ENCODE measurements at places on chromosomes 4 and X. TPM values are rescaled to one million over a fixed set of nuclear protein-coding genes. Genes with fewer than 3 reads are reported as not detected.

Gene TEX13B
- total RNA-seq = not detected

Gene TRO
- total RNA-seq = 1.4 TPM

Gene CENPVL2
- total RNA-seq = not detected

DNA sequence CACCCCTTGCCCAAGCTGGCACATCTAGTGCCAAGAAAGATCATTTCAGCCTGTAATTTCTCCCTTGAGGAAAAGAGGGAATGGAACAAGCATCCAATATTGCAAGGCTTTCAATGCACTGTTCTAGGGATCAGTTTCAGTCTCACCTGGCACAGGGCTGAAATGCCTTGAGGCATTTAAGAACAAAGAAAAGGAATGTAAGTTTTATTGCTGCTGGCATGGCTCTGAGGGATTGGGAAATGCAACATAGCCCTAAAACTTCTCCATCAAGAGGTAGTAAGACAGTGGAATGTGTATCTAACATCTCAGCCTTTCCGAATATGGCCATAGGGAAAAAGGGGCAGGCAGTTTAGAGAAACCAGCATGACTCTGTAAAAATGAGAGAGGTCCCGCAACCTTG lies 732.6 kb upstream of the LCORL start:
- H3K27ac ChIP-seq = no peak overlapping the region
- H3K4me3 ChIP-seq = no peak overlapping the region
- DNase-seq = no peak
- no peaks in the 10 kb centered on the region for H3K4me1 ChIP-seq

DNA sequence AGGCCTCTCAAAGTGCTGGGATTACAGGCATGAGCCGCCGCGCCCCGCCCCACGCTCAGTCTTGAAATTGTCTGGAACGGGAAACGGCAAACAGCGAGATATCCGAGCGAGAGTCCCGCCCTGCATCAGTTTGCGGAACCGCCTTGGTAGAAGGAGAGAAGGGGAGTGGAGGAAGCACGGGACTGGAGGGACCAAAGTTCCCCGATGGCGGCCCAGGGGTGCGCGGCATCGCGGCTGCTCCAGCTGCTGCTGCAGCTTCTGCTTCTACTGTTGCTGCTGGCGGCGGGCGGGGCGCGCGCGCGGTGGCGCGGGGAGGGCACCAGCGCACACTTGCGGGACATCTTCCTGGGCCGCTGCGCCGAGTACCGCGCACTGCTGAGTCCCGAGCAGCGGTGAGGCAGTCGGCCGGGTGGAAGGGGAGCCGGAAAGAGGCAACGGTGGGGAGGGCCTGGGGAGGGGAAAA lies at the start of gene BST1:
Gene BST1, plus strand, starts transcription at position 125 of the 463 bp plus-strand sequence. Its CDS starts 80 bp downstream, at position 205.
- H3K4me1 ChIP-seq = peaks cover 6% of the 10 kb centered on the region
- no peaks in the 10 kb centered on the region for H3K36me3 ChIP-seq
- H3K27me3 ChIP-seq = no peaks in the 10 kb centered on the region
- DNase-seq = peak; percentile 84

DNA sequence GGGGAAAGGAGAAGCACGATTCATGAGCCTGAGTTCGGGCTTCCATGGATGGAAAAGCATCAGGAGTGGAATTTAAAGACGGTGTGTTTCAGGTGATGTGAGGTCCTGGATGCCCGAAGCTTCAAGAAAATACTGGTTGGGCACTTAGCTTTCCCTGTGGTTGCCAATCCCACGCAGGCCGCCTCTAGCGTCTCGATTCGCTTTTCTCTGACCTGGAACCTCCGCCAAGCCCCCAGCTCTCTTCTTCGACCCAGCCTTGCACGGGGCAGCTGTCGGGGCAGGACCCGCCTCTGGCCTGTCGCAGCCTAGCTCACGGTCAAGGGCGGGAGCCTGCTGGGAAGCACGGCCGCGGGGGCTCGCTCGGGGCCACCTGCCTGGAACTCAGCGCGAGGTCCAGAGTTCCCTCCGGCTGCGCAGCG lies 308 bp upstream of the TLR2 start:
- peak overlapping the region; percentile 69 for H3K4me3 ChIP-seq
- no peak for DNase-seq
- H3K27ac ChIP-seq = peak overlapping the region; percentile 39
- no peaks in the 10 kb centered on the region for H3K4me1 ChIP-seq

GRCh38 chrX:40746521-40746920 lies 11.2 kb upstream of the MED14 start:
- no peak overlapping the region for H3K27ac ChIP-seq
- H3K4me1 ChIP-seq = no peaks in the 10 kb centered on the region

DNA sequence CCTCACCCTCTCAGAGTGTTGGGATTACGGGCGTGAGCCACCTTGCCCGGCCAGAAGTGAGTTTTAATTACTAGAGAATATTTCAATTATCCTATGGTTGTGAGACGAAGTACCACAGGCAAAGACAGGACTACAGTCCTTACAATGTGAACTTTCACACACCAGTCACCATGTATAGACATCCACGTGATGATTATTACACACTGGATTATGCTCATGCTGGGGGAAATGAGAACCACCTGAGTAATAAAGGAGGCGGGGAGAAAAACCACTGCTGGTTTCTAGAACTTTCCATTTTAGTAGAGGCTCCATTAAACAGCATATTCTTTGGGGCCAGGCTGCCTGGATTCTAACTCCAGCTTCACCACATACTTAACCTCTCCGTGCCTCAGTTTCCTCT lies 42.5 kb upstream of the TLR2 start:
- H3K36me3 ChIP-seq = peaks cover 9% of the 10 kb centered on the region
- H3K27ac ChIP-seq = no peak overlapping the region
- no peaks in the 10 kb centered on the region for H3K27me3 ChIP-seq
- no peak for DNase-seq
- no peaks in the 10 kb centered on the region for H3K4me1 ChIP-seq

GRCh38 chr4:6395466-6396228 lies 76.8 kb downstream of the PPP2R2C start:
- no peaks in the 10 kb centered on the region for H3K4me1 ChIP-seq
- H3K27ac ChIP-seq = no peak overlapping the region
- H3K4me3 ChIP-seq = no peak overlapping the region
- no peak for DNase-seq
- H3K36me3 ChIP-seq = no peaks in the 10 kb centered on the region
- H3K27me3 ChIP-seq = no peaks in the 10 kb centered on the region

- H3K27me3 ChIP-seq = no peaks in the 10 kb centered on the region
- no peak overlapping the region for H3K4me3 ChIP-seq
- H3K27ac ChIP-seq = no peak overlapping the region
- no peak for DNase-seq
- H3K4me1 ChIP-seq = no peaks in the 10 kb centered on the region
- no peaks in the 10 kb centered on the region for H3K36me3 ChIP-seq
Observed at GRCh38 chr4:189792924-189793618, 147.6 kb upstream of the FRG1 start.

- H3K4me3 ChIP-seq = no peak overlapping the region
- no peak for DNase-seq
- H3K27me3 ChIP-seq = no peaks in the 10 kb centered on the region
- H3K4me1 ChIP-seq = no peaks in the 10 kb centered on the region
Observed at GRCh38 chr4:101127176-101127790, 220.0 kb downstream of the PPP3CA start.

DNA sequence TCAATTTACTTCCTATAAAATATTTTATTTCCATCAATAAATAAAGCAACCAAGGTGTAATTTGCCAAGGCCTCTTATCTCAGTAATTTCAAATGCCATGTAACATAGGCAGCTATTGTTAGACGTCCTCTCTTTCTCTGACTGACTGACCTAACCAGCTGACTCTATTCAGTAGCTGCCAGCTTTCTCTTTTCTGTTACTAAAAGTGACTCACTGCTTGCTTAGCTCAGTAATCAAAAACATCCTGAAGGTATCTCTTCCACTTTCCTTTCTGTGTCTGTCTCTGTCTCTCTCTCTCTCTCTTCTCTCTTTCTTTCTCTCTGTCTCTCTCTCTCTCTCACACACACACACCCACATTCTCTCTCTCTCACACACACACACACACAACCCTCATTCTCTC lies 134.2 kb downstream of the SPOCK3 start:
- no peaks in the 10 kb centered on the region for H3K27me3 ChIP-seq
- no peaks in the 10 kb centered on the region for H3K4me1 ChIP-seq
- no peaks in the 10 kb centered on the region for H3K36me3 ChIP-seq
- H3K27ac ChIP-seq = no peak overlapping the region
- H3K4me3 ChIP-seq = no peak overlapping the region

GRCh38 chrX:25537699-25538098 lies 521.9 kb upstream of the ARX start:
- H3K4me1 ChIP-seq = no peaks in the 10 kb centered on the region
- no peak overlapping the region for H3K4me3 ChIP-seq
- no peak overlapping the region for H3K27ac ChIP-seq
- H3K27me3 ChIP-seq = no peaks in the 10 kb centered on the region
- H3K36me3 ChIP-seq = no peaks in the 10 kb centered on the region

- H3K27me3 ChIP-seq = no peaks in the 10 kb centered on the region
- no peak overlapping the region for H3K27ac ChIP-seq
- H3K4me3 ChIP-seq = no peak overlapping the region
- H3K4me1 ChIP-seq = no peaks in the 10 kb centered on the region
Observed at GRCh38 chr4:164780839-164781238, 26.9 kb downstream of the SMIM31 start.

- no peaks in the 10 kb centered on the region for H3K36me3 ChIP-seq
- no peak overlapping the region for H3K4me3 ChIP-seq
- H3K27ac ChIP-seq = no peak overlapping the region
- no peak for DNase-seq
Observed at GRCh38 chr4:68460085-68460484, 12.8 kb downstream of the TMPRSS11E start.

- no peaks in the 10 kb centered on the region for H3K4me1 ChIP-seq
- DNase-seq = no peak
- no peak overlapping the region for H3K27ac ChIP-seq
- no peak overlapping the region for H3K4me3 ChIP-seq
Observed at GRCh38 chr4:130368668-130369067, 1272.7 kb downstream of the C4orf33 start.

DNA sequence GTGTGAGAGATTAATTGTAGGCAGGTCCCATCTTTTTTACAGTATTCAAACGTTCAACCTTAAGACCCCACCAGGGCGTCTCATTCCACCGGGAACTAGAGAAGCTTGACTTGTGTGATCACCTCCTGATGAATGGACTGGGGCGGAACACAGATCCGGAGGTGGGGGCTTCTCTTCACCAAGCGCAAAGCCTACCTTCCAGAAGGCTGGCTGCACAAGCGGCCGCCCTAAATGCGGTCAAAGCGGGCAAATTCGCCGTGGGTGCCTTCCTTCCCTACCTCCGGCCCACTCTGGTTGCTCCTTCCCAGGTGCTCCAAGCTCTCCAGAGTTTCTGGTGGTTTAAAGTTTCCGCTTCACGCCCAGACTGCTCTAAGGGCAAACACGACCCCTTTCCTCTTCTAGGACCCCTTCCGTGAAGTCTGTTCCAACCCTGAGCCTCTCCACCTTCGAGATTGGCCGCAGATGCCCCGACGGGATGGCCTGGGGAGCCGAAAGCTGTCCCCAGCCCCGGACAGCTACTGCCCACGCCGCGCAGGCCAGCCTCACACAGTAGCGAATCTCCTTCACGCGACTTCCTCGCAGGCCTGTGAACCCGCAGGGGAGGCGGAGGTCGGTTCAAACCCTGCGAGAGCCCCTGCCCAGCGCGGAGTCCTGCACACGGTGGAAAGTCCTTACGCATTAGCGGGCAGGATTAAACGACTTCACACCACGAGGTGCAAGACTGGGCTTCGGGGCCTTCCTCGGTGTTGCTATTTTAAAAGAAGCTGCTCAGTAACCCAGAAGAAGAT lies 1.6 kb upstream of the WWC2 start:
- peak overlapping the region; percentile 98 for H3K4me3 ChIP-seq
- peak; percentile 64 for DNase-seq
- peak overlapping the region; percentile 94 for H3K27ac ChIP-seq
- no peaks in the 10 kb centered on the region for H3K36me3 ChIP-seq
- no peaks in the 10 kb centered on the region for H3K27me3 ChIP-seq
- H3K4me1 ChIP-seq = peaks cover 10% of the 10 kb centered on the region

GRCh38 chr4:3736290-3736689 lies 29.9 kb upstream of the ADRA2C start:
- no peaks in the 10 kb centered on the region for H3K27me3 ChIP-seq
- no peaks in the 10 kb centered on the region for H3K4me1 ChIP-seq
- no peak for DNase-seq
- H3K4me3 ChIP-seq = no peak overlapping the region
- H3K27ac ChIP-seq = no peak overlapping the region

DNA sequence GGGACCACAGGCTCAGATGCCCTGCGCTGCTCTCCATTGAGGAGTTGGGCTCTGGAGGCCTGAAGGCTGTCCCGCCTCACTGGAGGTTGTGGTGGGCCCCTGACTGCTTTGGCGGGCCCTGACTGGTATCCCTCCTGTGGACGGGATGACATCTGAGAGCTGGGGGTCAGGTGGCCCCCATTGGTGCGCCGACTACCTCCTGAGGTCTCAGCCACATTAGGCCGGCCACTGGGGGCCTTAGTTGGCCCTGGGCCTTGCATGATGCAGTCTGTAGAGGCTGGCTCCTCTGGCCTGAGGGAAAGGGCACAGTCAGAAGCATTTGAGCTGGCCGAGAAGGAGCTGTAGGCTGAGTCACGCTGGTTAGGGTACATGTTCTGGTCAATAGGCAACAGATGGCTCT lies 164.5 kb upstream of the DGKK start:
- DNase-seq = no peak
- no peak overlapping the region for H3K4me3 ChIP-seq
- peaks cover 5% of the 10 kb centered on the region for H3K36me3 ChIP-seq
- H3K27ac ChIP-seq = no peak overlapping the region

DNA sequence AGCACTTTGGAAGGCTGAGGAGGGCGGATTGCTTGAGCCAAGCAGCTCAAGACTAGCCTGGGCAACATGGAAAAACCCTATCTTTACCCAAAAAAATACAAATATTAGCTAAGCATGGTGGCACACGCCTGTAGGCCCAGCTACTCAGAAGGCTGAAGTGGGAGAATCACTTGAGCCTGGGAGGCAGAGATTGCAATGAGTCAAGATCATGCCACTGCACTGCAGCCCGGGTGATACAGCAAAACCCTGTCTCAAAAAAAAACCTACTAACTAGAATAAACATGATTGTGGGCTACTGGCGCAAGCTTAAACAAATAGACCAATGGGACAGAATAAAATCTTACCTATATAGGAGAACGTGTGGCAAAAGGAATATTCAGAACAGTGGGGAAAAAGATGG lies 7.3 kb downstream of the CDKL2 start:
- H3K36me3 ChIP-seq = no peaks in the 10 kb centered on the region
- no peak overlapping the region for H3K4me3 ChIP-seq
- no peak overlapping the region for H3K27ac ChIP-seq
- no peaks in the 10 kb centered on the region for H3K4me1 ChIP-seq
- no peak for DNase-seq

DNA sequence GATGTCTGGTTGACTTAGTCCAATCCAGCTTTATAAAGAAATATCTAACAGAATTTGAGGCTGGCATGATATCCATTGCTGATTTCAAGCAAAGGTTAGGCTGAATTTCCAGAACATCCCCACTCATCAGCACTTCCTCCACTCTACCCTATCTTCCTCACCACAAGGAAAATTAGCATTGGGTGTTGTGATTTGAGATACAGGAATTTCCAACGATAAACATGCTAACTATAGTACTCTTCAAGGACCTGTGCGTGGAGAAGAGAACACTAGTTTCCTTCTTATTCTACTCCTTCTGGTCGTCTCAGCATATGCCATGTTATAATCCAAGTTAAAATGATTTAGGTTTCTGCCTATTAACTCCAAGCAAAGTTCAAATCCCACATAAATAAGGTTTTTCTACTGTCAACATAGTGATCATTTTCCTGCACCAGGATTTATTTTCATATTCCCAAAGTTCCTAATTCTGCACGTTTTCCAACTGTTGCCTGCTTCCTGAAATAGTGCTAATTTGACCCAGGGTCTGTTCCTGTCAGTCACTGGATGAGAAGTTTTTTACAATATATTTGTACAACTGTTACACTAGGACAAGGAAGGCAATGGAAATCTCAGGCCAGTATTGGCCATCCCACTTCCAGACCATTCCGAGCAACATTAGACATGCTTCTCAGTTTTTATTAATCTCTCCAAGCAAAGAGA lies 177.6 kb upstream of the EDNRA start:
- no peak overlapping the region for H3K27ac ChIP-seq
- DNase-seq = no peak
- no peaks in the 10 kb centered on the region for H3K4me1 ChIP-seq
- no peak overlapping the region for H3K4me3 ChIP-seq
- no peaks in the 10 kb centered on the region for H3K36me3 ChIP-seq

Data from ascending aorta (tissue), 2 donors.